Activated CD4-positive, alpha-beta T cell treated with anti-CD3 and anti-CD28 coated beads for 4 hours (primary cell): ENCODE measurements at places on chromosomes 1 and 21.
A peak's percentile ranks its signal among the peaks of the same experiment; 100 is the strongest.

GRCh38 chr1:3037281-3038040 lies 16.2 kb downstream of the ACTRT2 start:
- DNase-seq = no peak

DNA sequence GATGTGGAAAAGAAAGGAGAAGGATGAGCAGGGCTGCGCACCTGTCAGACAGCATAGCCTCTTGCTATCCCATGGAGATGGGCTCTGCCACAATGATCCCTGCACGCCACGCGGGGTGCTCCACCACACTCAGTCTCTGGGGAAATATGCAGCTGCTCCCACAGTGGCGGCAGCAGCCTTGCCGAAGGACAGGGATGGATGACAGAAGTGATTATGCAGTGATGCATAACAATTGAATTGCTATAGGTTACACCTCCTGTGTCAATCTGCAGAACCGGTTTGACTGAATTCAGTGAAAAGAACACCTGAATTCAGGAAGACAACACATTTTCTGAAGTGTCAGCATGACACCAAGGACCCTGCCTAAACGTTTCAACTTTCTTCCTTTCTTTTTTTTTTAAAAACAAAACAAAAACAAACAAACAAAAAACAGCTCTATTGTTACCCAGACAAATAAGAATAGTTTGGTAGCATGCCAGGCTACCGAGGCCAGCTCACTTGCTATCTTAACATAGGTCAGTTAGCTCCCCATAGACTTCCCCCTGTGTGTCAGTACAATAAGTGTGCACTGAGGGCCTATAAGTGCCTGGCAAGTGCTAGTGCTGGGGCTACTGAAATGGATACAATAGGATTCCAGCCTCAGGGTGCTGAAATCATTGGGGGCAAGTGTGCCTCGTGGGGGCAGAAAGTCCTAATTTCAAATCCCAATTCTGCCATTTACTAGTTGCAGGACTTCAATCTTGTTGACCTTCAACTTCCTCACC lies 127.6 kb upstream of the LMO4 start:
- no peak for DNase-seq

- DNase-seq = no peak
Measured at GRCh38 chr1:4494027-4494426, 160.4 kb upstream of the AJAP1 start.

GRCh38 chr1:92910081-92910480 lies 51.2 kb downstream of the DIPK1A start:
- no peak for DNase-seq

DNA sequence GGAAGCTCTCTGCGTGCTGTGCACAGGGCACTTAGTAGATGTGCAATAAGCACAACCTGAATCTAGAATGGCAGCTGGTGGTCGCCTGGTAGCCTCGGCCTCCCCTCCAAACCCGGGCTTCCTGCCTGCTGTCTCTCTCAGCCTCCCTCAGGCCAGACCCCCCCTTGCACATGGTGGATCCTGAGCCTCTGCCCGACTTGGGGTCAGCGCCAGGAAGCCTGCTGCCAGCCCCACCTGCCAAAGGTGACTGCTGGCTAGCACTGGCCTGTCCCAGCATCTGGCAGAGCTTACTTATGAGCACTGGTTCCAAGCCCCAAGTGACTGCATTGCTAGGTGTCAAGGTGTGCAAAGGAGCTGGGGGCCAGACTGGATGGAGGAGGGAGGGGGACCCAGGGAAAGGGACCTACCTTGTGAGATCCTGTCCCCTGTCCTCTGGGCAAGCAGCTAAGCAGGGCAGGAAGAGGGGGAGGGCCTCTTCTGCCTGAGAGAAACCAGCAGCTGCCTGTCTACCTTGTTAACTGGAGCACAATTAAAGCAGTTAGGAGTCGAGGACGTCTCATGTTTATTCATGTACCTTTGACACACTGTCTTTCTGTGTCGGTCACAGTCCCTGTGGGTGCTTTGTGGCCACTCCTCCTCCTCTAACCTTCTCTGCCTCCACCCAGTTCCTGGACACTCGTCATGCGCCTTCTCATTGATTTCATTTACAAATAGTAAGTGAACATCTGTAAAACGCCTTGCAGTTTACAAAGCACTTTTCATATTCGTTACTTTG lies 100.9 kb downstream of the DDX20 start:
- DNase-seq = no peak

- DNase-seq = no peak
Measured at GRCh38 chr1:226549937-226550671, 1.5 kb downstream of the STUM start.

- no peak for DNase-seq
Measured at GRCh38 chr21:38913893-38914527, 108.3 kb downstream of the ETS2 start.

- DNase-seq = peak; percentile 46
Measured at GRCh38 chr1:16888860-16889816, 6.6 kb upstream of the RNU1-2 start.

GRCh38 chr1:9006956-9007615 lies 19.1 kb downstream of the SLC2A7 start:
- no peak for DNase-seq

GRCh38 chr1:245588116-245588639 lies 433.4 kb downstream of the KIF26B start:
- no peak for DNase-seq

DNA sequence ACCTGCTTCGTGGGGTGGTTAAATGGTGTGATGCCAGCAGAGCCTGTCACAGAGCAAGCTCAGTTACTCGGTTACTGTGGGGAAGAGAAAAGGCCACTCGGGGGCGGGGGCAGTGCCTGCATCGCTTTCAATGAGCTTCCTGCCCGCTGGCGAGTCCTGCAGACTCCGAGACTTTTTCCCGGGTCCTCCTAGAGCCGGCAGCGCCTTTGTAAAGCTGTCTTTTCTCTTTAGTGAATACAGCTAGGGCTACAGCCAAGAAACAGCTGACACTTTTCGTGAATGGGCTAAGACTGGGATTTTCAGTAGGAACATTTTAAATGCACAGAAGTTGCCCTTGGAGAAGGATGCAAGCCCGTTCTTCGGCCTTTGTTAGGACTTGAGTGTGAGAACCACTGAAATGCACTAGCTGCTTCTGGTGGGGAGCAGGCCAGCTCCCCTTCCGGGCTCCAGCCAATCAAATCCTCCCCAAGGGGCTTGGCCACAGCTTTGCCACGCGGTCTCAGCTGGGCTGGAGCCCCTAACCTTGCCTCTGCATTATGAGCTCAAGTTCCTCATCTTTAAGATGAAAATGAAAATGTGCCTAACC lies 23.4 kb upstream of the EFHD2 start:
- no peak for DNase-seq

- no peak for DNase-seq
Measured at GRCh38 chr1:197928849-197929336, 11.7 kb downstream of the LHX9 start.

DNA sequence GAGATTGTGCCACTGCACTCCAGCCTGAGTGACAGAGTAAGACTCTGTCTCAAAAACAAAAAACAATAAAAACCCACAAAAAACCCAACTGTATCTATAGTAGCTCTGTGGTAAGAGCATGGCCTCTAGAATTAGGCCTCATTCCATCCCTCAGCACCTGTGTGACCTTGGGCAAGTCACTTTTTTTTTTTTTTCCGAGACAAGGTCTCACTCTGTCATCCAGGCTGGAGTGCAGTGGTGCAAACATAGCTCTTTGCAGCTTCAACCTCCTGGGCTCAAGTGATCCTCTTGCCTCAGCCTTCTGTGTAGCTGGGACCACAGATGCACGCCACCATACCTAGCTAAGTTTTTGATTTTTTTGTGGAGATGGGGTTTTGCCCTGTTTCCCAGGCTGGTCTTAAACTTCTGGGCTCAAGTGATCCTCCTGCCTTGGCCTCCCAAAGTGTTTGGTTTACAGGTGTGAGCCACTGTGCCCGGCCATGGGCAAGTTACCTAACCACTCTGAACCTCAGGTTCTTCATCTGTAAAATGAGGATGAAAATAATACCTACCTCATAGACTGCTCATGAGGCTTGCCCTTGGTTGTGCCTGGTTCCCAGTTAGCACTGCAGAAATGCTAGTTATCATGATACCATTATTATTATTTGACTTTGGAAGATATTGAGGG lies 15.3 kb upstream of the MYOM3 start:
- no peak for DNase-seq

- DNase-seq = no peak
Measured at GRCh38 chr1:46622344-46622743, 5.7 kb upstream of the MOB3C start.

- peak; percentile 12 for DNase-seq
Measured at GRCh38 chr1:10152709-10153284, 57.6 kb upstream of the KIF1B start.

- no peak for DNase-seq
Measured at GRCh38 chr1:202149566-202149965, 5.0 kb upstream of the ARL8A start.

GRCh38 chr1:14421295-14421976 lies 177.0 kb upstream of the KAZN start:
- DNase-seq = no peak

- DNase-seq = no peak
Measured at GRCh38 chr1:218439541-218440295, 94.6 kb downstream of the TGFB2 start.

GRCh38 chr21:42498012-42498411 lies 2.0 kb upstream of the RSPH1 start:
- DNase-seq = no peak

DNA sequence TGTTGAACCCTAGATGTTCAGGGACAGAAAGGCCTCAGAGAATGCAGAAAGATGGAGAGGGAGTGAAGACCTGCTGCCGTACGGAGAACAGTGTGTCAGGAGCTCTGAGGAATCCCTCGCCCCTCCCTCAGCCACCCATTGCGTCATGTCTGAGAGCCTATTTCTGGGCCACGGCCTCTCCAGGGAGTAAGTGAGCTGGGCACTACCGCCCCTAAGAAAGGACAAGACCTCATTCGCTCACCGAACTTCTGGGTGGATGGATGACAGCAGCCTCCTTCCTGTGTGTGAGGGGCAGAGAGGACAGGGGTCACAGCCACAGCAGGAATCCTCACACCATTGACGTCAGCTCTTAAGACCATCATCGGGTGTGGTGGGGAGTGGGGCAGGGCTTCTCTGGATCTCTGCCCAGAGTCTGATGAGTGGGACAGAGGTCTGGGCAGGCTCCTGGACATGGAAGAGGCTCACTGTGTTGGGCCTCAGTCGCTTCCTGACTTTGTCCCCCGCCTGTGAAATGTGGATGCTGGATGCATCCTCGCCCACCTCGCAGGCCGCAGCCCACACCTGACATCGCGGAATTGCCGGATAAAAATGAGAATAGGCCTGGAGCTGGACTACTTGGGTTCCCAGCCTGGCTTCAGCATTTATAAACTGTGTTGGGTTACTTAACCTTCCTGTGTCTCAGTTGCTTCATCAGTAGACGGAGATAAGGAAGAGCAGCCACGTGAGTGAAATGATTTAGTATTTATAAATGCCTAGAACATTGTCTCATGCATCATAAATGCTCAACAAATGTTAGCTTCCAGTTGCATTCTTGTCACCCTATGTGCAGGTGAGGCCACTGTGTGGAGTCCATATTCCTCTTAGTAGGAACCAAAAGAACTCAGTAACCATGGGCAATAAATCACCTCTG lies 238.6 kb downstream of the TRABD2B start:
- DNase-seq = no peak

DNA sequence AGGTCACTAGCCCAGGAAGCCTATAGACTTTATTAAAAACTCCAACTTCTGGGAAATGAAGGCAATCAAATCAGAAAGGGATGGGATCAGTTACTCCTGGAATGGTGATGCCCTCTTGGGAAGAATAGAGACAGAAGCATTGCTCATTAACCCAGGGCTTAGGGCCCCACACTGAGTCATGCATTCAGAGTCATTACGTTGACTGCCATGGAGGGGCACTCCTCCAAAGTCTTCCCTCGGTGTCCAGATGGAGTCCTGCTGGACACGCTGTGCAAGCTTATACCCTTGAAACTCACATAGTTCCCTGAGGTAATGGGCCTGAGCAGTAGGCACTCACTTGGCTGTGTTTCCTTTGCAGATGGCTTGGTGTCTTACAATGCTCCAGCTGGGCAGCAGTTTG lies 35.2 kb upstream of the HSD17B7 start:
- DNase-seq = no peak

GRCh38 chr21:33751120-33751519 lies 108.8 kb downstream of the ITSN1 start:
- no peak for DNase-seq

- DNase-seq = no peak
Measured at GRCh38 chr21:44870748-44871495, 2.6 kb downstream of the PTTG1IP start.

DNA sequence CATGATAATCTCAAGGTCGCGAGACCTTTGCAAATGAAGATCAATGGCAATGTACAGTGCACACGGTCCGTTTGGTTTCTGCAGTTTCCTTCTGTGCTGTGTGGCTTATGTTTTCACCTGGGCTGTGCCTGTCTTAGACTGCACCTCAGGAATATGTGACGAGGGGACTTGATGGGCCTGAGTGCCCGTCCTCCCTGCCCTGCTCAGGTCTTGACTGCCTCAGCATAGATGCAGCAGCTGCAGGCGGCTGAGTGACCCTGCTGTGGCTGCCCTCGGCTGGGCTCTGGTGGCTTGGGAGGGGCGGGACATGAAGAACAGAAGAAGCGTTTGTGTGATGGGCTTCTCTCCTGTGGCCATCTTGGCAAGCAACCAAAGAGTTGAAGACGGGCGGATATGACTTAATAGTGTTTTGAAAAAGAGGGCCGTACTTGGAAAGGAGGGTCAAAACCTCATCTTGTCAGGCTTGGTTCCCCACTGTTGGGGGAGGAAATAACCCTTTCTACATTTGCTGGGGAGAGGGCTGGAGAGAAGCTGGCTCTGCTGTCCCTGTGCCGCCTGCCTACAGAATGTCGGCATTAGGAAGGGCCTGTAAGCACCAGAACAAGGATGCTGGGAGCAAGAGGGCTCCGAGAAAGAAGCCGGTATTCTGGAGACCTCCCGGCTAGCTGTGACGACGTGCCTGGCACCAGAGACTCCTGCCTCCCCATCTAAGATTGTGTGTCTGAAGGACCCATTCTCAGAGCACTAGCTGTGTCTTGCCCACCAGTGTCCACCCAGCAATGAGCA lies 7.1 kb downstream of the MYBPHL start:
- no peak for DNase-seq

DNA sequence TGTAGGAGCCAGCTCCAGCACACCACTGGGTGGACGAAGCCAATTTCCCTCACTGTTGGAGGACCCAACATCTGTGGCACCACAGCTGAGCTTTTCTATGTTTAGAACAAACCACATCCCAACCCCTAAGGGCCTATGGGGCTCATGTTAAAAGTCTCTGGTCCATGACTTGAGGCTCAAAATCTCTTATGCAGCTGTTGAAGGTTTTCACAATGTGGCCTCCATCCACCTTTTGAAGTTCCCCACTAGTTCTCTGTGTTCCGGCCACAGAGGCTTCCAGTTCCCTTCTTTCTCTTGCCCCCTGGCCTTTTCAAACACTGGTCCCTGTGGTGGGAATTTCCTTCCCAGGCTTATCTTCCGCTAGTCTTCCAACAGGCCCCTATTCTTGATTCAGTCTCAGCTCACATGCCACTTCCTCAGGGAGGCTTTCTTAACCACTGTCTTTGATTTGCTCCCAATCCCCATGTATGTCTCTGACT lies 3.9 kb upstream of the IFNLR1 start:
- no peak for DNase-seq

- DNase-seq = no peak
Measured at GRCh38 chr1:167292216-167292615, 71.5 kb downstream of the POU2F1 start.
